NCI-H2107 (cell line): ENCODE measurements at places on chromosomes 3 and 15.
A peak's percentile ranks its signal among the peaks of the same experiment; 100 is the strongest.

GRCh38 chr3:25775936-25776335 is 7.3 kb downstream of the NGLY1 start:
- no peak for DNase-seq

GRCh38 chr3:192364316-192364715 is 363.0 kb downstream of the FGF12 start:
- DNase-seq: no peak

DNA sequence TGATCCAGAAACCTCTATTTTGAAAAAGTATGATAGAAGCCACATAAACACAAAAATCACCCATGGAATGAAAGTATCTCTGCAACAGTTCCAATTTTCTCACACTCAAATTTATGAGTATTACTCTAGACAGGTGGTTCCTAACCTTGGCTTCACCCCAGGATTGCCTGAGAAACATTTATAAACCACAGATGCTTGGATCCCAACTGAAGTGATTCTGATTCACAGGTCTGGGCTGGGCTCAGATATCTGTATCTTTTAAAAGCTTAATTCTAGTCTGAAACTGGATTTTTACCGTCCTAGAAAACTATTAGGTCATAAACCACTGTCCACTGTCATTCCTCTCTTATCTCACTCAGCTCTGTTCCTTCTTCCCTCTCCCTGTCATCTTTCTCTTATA is 7.4 kb upstream of the SST start:
- no peak for DNase-seq

DNA sequence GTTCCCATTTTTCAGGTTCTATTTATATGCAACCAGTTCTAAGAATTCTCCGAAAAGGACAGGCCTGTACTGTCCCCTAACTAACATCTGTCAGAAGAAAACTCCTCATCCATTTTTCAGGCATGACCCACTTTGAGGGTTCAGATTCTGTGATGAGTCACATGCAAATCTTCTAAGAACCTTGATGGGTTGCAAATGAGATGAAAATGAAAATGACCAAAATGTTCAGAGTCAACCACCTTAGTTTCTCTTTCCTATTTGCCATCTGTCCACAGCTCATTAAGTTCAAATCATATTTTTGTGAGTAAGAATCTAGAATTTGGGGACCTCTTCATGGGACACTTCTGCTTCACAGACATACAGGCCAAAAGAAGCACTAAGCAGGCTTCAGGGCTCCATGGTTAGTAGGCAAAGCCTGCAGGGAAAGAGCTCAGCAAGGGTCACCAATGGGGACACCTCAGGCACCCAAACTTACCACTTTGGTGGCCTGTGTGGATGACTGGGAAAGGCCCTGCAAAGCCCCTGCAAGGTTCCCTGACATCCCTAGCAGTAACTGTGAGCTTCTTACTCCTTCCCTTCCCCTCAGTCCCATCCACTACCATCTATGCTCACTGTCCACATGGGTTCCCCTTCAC is 122.0 kb downstream of the WDR76 start:
- DNase-seq: no peak

- DNase-seq: no peak
These were observed 30.7 kb downstream of the EIF4E3 start for GRCh38 chr3:71694358-71694999.

DNA sequence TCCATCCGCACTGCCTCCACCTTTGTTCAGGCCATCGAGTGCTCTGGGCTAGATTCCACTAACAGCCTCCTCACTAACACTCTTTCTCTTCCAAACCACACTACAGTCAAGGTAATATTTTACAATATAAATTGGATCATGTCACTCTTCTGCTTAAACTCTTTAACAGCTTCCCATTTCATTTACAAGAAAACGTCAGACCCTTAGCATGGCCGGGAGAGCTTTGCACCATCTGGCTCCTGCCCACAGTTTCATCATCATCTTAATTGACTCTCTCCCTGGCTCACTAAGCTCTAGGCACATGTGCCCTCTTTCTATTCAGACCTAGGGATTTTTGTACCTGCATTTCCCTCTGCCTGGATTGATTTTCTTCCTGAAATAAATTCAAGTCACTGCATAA is 354.7 kb downstream of the FGF12 start:
- DNase-seq: peak; percentile 74

DNA sequence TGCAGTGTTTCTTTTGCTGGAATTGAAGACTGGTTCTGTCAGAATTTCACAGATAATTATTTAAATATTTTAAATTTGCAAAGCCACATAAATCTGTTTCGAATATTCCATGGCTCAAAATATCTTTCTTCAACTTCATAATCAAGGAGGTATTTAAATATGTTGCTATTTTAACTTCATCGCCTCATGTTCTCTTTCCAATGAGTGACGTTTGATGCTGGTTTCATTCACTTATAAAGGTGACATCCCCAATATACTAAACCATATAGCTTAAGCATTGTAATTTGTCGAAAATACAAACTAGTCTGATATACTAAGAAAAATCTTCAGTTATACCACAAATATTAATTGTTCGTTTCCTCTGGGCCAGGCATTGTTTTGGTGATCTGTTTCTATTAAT is 22.5 kb downstream of the MBNL1 start:
- no peak for DNase-seq

DNA sequence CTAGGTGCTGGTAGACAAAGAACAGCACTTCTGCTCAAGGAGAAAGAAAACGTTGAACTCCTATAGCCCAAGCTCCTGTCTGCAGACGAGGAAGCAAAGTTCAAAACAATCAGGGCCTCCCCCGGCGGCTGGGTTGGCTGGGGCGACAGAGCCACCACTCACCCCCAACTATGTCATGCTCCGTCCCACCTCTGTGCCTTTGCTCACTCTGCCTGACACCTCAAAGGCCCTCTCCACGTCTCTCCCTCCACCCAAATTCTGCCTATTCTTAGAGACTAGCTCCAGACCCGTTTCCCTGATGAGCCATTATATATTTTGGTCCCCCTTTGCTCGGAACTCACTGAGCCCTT is 304.3 kb downstream of the TLE3 start:
- DNase-seq: no peak

DNA sequence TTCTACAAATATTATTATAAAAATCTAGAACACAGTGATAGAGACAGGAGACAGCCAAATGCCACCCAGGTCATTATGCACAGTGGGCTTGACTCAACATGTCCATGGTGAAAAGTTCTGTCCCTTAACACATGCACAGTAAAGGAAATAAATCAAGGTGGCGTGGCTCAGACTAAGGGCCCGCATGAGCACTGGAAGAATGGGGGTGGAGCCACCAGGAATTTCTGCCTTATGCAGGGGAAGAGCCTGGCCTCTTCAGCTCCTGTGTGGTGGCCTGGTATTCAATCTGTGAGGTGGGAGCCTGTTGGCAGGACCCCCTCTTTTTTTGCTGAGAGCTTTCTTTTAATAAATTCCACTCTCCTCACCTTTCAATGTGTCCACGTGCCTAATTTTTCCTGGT is 17.2 kb upstream of the SPG21 start:
- no peak for DNase-seq

DNA sequence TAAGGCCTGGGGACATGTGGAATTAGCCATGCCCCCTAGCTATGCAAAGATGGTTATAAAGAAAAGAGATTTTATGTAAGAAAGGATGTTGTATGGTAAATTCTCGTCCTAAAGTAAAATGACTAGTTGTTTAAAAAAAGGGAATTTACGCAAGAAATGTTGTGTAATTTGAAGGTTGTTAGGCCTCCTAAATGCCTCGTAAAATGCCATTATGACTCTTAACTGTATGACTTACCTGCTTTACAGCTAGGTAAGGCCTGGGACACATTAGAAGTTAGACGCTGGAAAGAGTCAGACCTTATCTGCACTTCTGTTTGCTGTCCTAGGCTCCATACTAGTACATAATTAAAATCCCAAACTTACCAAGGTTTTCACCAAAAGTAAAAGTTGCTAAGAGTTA is 17.5 kb upstream of the HHATL start:
- DNase-seq: no peak

DNA sequence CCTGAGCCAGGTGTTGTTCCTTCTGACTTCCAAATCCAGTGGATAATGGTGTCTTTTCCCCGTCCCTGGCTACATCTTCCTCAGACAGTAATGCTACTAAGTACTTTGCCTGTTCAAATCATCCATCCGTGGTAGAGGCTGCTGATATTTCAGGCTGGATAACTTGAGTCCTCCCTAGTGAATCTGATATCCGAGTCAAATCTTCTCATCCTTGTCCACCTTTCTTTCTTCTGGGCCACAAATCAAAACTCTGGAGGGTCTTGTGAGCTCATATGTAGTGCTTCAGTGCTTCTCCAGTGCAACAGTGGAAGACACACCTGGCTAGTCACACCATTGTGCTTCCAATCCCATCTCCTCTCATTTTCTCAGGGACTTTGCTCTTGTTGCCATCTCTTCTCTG is 11.2 kb downstream of the SH3GL3 start:
- DNase-seq: no peak

- no peak for DNase-seq
These were observed 108.2 kb downstream of the ULK4 start for GRCh38 chr3:41853540-41854196.

GRCh38 chr3:42276141-42277132 is 10.5 kb upstream of the CCK start:
- no peak for DNase-seq

DNA sequence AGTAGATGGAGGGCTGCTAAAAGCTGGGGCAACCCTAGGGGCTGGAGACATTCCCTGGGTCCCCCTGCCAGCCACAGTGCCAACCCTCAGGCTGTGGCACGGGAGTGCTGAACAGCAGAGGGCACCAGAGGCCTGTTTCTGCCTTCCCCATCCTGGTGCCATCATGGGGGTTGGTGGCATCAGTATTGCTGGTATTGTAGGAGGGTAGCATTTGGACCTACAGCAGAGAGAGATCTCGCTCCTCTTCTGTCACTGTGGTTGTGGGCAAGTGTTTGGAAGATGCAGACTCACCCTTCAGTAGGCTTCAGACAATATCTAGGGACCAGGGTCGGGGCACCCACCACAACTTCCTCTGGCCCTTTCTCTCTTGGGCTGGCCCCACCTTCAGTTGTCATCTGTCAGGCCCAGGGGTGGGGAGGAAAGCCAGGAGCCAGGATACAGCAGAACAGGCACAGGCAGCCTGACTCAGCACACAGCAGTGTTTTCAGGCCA is 123.5 kb downstream of the RPLP1 start:
- no peak for DNase-seq

DNA sequence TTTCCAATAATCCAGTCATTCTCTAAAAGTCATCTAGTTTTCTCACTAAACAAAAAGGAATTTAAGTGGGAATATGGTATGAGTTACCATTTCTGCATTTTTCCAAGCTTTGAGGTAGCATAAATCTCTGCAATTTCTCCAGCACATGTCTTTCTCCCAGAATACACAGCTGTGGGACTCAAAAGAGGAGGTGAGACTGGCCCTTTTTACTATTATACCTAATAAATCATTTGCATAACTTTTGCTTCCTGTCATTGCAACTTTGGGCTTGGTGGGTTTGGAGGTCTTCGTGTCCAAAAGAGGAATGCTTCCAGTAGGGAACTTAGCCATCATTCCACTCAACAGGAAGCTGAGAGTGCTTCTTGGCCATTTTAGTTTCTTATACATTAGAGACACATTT is 94.8 kb downstream of the FMN1 start:
- no peak for DNase-seq

- no peak for DNase-seq
These were observed 553.0 kb downstream of the NTRK3 start for GRCh38 chr15:87703327-87704111.

GRCh38 chr3:128416578-128417211 is 50.0 kb downstream of the DNAJB8 start:
- no peak for DNase-seq

DNA sequence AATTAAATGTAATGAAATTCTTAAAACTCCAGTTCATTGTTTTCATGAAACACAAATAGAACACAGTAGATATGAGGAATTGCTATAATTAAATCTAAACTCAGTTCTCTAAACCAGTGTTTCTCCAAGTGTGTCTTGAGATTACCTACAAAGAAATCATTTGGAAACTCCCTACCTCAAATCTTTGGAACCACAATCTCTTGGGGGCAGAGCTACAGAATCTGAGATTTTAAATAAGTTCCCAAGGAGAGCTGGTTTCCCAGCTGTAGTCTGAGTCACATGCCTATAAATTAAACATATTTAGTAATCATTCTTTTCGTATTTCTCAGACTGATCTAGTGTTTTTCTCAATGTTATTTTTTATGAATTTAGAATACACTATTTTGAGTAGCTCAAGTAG is 17.0 kb upstream of the ACTC1 start:
- DNase-seq: no peak

DNA sequence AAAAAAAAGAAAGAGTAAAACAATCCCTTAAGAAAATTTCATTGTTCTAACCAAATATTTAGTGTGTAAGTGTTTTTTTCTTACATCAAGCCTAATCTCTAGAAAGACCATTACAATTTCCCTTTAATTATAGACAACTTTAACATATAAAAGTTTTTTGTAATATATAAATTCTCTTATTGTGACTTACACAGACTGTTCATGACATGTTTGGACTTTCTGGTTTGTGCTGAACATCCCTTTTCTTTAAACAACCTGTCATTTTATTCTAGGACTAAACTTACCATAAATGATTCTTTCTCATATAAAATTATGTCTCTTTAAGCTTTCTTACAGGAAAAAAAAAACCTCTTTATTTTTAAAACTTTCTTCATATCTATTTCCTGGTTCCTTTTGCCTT is 13.0 kb upstream of the BTLA start:
- no peak for DNase-seq

- peak; percentile 1 for DNase-seq
These were observed 24.5 kb upstream of the PLA2G4D start for GRCh38 chr15:42118650-42119445.

DNA sequence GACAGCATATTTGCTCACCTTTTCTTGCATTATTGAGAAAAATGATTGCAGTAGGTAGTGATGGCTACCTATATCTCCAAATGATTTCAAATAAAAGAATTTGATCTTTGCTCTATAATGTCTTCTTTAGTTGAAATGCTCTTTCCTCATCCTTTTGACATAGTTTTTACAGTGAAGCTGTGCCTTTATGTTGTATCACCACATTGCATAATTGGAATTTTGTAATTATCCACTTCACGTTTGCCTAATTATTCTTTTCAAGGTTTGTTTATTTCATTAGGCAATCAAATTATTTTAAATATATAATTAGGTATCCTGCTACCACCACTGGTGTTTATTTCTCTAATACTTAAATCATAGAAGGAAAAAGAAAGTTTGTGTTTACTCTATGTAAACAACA is 21.3 kb upstream of the P2RY13 start:
- no peak for DNase-seq

- no peak for DNase-seq
These were observed 25.4 kb downstream of the RUVBL1 start for GRCh38 chr3:128098234-128098633.

- no peak for DNase-seq
These were observed 19.5 kb downstream of the SENP2 start for GRCh38 chr3:185605566-185605965.

- DNase-seq: no peak
These were observed 43.8 kb downstream of the OSBPL10 start for GRCh38 chr3:31937225-31937624.

GRCh38 chr15:77852241-77853007 is 219.7 kb upstream of the LINGO1 start:
- no peak for DNase-seq

- DNase-seq: no peak
These were observed 800.8 kb downstream of the TUSC7 start for GRCh38 chr3:117510396-117510795.

- DNase-seq: no peak
These were observed 4.1 kb downstream of the CCDC12 start for GRCh38 chr3:46972396-46972795.

GRCh38 chr15:95326431-95327182 is 1003.9 kb upstream of the NR2F2 start:
- no peak for DNase-seq

GRCh38 chr15:49309889-49310288 is 113.2 kb upstream of the FGF7 start:
- DNase-seq: no peak
